ENCODE measurements at places on chromosomes 3 and 15. TPM values are rescaled to one million over a fixed set of nuclear protein-coding genes. Genes with fewer than 3 reads are reported as not detected.

- peak; percentile 24 for DNase-seq
Observed at GRCh38 chr3:32937331-32937730, 14.1 kb upstream of the CCR4 start.

DNA sequence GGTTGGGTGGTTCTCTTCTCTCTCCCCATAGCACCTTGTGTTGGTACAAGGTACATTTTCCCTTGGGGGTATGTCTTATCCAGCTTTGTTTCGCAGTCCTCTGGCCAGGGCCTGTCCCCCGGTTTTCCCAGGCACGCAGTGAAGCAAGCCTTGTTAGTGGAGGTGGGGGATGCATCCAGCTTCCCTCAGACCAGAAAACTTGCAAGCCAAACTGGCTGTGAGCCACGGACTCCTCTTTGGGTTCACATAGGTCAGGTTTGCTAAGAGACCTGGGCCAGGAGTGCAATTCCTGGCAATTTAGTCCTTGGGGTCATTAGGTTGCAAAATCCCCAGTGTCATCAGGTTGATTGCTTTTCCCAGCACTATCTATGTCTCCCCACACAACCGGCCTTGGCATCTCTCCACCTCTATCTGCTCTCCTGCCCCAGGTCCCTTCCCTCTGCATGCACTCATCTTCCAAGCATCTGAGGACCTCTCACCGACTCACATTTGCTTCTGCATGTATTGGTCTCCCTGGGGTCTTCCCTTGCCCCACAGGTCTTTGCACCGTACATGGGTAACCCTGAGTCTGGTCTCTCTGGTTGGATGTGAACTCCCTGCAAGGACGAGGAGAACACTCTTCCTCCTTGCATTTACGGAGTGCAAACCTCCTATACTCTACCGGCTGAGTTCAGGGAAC, 34.2 kb downstream of the BCL2L10 start:
- no peak for DNase-seq

GRCh38 chr3:126925411-126926171, 57.3 kb upstream of the PLXNA1 start:
- no peak for DNase-seq

The IL16 gene
- total RNA-seq: 0.32 TPM

All from fibroblast of villous mesenchyme (primary cell).